ENCODE measurements at places on chromosomes 7 and 10.

DNA sequence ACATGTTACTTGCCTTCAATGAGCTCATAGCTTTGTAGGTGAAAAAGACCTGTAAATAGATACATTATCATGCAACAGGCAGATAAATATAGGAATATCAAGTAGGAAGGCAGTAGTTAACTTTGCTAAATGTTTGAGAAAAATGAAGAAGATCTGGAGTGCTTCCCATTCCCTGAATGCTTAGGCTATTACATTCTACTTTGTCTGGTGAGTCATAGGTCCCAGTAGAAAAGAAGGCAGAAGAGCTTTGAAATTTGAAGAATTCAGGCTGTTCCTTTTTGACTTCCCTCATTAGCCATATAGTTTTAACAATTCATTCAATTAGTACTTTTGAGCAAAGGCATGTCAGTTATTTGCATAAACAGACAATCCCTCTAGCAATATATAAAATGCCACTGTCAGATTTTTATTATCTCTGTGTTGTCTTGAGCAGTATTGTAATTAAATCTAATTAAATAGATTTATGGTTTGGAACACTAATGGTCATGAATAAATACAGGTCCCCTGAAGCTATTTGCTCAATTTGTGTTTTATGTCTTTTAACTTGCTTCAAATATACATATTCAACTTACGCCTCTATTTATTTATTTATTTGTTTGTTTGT, 875.0 kb downstream of the REEP3 start:
- no peak for DNase-seq

DNA sequence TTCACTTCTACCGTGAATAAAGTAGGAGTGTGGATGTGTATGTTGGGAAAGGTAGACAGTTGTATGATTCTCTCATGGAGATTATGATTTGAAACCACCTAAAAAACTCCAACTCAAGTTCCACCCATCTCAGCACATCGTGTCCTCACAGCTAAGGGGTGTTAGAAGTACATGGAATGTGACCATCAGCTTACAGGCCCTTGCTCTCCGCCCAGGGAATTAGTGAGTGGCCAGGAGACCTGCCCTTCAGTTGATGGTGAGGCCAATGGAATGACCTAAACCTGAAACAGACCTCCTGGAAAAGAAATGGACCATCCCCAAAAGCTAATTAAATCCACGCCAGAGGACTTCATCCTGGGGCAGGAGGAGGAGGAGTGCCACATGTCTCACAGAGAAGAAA, 2.1 kb upstream of the WNT2 start:
- DNase-seq, result no peak

GRCh38 chr7:91812388-91812787, 68.1 kb downstream of the MTERF1 start:
- no peak for DNase-seq

- DNase-seq, result no peak
These were observed 623.9 kb upstream of the FOXK1 start for GRCh38 chr7:4058158-4058557.

- DNase-seq, result no peak
These were observed 20.9 kb downstream of the INSYN2A start for GRCh38 chr10:127175357-127176110.

DNA sequence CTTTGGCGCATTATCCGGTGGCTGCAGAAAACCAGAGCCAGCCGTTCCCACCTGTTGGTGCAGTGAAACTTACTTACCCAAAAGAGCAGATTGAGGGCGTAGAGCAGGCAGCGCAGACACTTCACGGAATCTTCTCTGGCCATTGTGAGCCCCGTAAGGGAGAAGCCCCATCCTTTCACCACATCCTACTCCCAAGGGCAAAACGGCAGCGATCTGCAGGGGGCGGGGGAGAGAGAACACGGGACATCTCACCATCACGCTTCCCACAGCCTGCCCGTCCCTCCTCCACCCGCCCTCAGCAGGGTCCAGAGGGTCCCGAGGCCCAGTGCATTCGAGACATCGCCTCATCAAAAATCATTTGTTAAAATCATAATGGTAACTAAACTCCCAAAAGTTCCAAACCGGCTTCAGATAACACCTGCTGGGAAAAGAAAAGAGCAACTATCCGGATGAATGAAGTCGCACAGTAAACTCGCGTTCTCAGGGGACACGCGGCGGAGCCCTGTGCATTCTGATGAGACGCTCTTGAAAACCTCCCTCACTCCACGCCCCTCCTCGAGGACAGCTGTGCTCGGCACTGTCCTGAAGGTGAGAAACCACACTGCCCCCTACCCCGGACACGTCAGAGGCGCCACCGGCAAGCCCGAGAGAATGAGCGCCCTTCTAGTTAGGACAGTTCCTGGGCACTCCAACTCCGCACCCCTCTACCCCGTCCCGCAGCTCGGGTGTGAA, 1.2 kb downstream of the TSPAN12 start:
- no peak for DNase-seq

- DNase-seq, result no peak
These were observed 52.9 kb upstream of the GNA12 start for GRCh38 chr7:2897023-2897422.

DNA sequence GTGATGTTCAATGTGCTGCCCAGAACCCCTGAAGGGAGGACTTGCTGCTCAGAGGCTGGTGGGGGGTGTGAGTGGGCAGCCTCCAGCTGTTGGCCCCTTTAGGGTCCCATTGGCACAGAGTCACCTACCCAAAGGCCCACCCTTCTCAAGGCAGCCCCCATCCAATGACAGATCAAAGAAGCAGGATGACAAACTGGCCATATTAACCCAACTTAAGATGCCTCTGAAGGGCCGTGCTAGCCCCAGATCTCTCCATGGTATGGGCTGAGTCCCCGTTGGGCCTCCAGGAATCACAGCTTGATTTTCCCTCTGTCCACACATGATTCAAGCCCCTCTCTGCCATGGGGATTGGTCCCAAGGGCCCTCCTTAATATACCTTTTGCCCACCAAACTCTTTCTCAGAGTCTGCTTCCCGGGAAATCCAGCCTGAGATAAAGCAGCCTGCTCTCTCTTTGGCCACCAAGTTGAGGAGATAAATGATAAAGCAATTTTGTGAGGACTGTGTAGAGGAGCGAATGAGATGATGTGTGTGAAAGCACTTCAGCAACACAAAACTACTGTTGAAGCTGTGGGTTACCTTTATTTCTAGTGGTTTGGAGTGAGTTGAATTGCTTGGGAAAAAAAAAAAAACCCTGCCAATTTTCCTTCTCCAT, 38.2 kb upstream of the C10orf71 start:
- DNase-seq, result no peak

DNA sequence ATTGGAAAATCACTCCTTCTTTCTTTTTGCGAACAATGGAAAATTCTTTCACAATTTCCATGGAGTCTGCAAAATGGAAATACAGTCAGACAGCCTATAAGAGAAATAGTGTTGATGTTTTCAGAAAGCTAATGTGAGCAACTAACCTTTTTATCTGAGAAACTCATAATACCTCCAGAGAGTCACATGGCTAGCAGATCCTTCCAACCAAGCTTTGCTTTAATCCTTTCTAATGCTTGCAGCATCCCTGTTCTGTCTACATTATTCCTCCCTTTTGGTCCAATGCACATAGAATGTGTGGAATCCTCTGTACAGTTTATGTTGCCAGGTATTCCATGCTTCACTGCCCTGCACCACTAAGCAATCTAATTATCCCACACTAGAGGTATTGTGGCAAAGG, 717.5 kb upstream of the LRRN3 start:
- DNase-seq, result no peak

- no peak for DNase-seq
These were observed 78.4 kb upstream of the UNC5B start for GRCh38 chr10:71133710-71134686.

DNA sequence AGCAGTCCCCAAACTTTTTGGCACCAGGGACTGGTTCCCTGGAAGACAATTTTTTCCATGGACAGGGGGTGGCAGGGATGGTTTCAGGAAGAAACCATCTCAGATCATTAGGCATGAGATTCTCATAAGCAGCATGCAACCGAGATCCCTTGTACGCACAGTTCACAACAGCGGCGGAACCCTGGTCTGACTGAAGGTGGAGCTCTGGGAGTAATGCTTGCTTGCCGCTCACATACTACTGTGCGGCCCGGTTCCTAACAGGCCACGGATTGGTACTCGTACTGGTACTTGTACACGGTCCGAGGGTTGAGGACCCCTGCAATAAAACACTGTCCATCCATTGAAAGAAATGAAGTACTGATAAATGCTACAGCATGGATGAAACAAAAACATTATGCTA, 32.8 kb downstream of the MKRN1 start:
- DNase-seq, result no peak

DNA sequence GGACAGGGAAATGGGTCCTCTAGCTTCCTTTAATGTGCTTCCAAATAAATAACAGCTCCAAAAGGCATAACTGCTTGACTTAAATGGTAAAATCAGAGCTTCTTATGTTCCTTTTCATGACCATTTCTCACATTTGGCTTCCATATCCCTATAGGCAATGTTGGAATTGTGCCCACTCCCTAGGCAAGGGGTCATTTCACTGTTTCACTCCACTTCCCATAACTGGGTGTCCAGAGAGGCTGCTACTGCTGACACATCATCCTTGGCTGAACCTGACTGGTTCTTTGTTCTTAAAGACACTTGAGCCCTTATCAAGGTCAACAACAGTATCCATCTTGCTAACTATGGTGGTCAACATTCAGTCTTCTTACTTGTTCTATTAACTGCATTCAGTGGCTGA, 37.1 kb downstream of the PRTFDC1 start:
- DNase-seq, result no peak

GRCh38 chr10:121509796-121510195, 88.4 kb downstream of the FGFR2 start:
- no peak for DNase-seq

- DNase-seq, result no peak
These were observed 58.0 kb downstream of the AHCYL2 start for GRCh38 chr7:129282865-129283264.

DNA sequence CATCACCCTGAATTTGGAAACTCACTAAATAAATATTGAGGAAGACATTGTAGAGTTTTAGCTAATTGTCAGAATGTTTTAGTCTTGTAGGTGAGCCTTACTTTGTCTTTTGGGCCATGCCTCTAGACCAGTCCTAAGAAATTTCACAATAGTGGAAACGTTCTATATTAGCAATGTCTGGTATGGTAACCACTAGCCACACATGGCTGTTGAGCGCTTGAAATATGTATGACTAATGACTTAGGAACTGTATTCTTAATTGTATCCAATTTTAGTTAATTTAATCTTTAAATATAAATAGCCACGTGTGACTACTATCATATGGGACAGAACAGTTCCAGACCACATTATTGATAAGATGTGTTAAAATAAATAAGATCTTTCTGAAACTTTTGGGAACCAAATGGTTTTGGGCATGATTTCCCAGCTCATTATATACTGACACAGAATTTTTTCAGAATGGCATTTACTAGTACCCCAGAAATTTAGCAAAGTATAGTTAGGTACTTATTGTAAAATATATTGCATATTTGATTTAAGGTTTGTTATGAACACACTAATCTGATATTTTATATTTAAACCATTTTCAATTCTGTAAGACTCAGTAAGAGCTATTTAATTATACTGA, 95.0 kb downstream of the VPS50 start:
- no peak for DNase-seq

- DNase-seq, result no peak
These were observed 177.7 kb upstream of the PRSS1 start for GRCh38 chr7:142571581-142571980.

- no peak for DNase-seq
These were observed 282.3 kb downstream of the TWIST1 start for GRCh38 chr7:18835001-18835690.

GRCh38 chr10:132593900-132594876, 56.6 kb downstream of the INPP5A start:
- DNase-seq, result no peak

- DNase-seq, result no peak
These were observed 81.7 kb downstream of the COL28A1 start for GRCh38 chr7:7454000-7454399.
